Cardiac muscle cell (in vitro differentiated cells and primary cell): ENCODE measurements at places on chromosomes 1 and 21. TPM values are rescaled to one million over a fixed set of nuclear protein-coding genes. Genes with fewer than 3 reads are reported as not detected.

The LCE3D gene
- polyA plus RNA-seq, result not detected in 2 replicates

The CHI3L2 gene
- polyA plus RNA-seq, result 0.21 and 0.50 TPM in 2 replicates

The SHISA4 gene
- 22.8 and 24.3 TPM in 2 replicates for polyA plus RNA-seq

The FAM167B gene
- 1.2 and 4.6 TPM in 2 replicates for polyA plus RNA-seq

The FAM78B gene
- polyA plus RNA-seq, result 0.57 TPM in 1 of 2 replicates, not detected in the other

The KCNE1 gene
- 0.29 and 0.37 TPM in 2 replicates for polyA plus RNA-seq

The BCAR3 gene
- polyA plus RNA-seq, result 1.2 and 1.5 TPM in 2 replicates

The C4BPB gene
- polyA plus RNA-seq, result not detected in 2 replicates

The KAZN gene
- 17.5 and 21.5 TPM in 2 replicates for polyA plus RNA-seq

The FMN2 gene
- polyA plus RNA-seq, result 0.50 and 2.7 TPM in 2 replicates

The TRNP1 gene
- polyA plus RNA-seq, result 42.9 and 55.5 TPM in 2 replicates

The AMY1A gene
- polyA plus RNA-seq, result not detected in 2 replicates
